ENCODE measurements at places on chromosomes 12 and 14.

- DNase-seq, result no peak
Observed at GRCh38 chr12:77816196-77816595, 14.5 kb upstream of the NAV3 start.

DNA sequence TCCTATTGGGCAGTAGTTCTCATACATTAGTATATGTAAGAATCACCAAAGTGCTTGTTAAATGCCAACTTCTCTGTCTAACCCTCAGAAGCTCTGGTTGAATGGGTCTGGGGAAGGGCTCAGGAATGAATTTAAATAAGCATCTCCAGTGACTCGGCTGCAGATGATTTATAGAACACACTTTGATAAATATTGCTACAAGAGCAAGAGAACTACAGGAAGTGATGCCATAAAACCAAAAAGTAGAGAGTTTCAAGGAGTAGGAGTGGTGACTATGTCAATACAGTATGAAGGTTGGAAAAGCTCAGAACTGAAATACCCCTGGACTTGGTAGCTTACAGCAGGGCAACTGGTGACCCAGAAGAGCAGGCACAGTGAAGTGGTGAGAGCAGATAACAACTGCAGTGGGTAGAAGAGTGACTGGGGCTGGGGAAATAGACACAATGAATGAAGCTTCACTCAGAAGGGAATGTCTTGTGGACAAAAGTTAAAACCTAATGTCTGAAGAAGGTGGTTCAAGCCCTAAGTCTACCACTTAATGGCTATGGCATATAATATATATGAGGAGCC is 8.0 kb upstream of the PLEKHA5 start:
- DNase-seq, result no peak

DNA sequence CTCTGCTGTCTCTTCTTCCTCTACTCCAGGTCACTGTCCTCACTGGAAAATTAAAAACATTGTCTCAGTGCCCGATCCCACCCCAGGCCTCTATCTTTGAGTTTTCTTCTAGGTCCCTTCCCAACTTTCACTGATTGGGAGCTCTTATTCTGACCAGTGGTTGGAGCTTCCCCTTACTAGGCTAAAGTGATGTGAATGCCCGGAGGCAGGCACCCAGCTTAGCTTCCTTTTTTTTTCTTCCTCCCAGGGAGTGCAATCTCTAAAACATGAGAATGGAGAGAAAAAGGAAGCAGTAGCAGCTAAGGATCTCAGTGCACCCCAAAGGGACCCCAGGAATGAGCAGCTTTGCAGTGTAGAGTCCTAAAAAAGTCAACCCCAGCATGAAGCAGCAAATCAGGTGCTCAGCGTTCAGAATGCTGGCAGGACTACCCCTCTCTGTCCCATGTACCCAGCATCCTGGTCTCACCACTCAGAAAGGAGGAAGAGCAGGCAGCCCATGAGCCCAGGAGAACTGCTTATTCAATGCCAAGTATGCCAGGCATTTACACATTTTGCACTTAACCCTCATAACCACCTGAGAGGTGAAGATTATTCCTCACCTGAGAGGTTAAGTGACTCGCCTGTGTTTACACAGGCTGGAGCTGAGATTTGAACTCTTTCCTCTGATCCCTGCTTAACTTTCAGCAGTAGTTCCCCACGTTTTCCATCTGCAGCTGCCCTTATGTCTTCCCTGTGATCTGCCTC is 146.2 kb upstream of the PWP1 start:
- DNase-seq, result no peak

DNA sequence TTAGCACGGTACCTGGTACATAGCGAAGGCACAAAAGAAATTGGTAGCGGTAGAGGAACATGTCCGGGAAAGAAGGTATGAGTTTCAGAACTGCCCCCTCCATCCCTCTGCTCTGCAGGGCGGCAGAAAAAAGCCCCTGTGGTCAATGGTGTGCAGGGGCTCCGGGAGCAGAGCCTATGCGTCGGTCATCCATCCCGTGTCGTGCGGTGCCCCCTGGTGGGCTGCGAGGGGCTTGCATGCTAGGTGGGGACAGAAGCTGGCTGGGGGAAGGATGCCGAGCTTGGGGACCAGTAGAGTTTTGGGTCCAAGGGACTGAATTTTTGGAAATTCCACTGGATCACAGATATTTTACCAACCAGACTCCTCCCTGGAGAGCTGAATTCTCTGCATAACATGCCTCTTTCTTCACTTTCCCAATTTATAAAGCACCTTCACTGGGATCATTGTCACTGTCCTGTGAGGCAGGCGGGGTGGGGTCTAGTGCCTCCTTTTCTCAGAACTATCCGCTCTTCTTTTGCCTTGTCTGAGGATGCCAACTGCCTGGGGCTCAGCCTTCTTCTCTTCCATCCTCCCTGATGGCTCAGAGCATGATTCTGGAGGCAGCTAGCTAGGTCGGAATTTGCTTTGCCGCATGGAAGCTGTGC is 148.7 kb downstream of the SMOC1 start:
- DNase-seq, result no peak

- DNase-seq, result no peak
Observed at GRCh38 chr12:2467447-2468195, 327.1 kb upstream of the FKBP4 start.

GRCh38 chr14:64110802-64111201 is 183.4 kb downstream of the ESR2 start:
- DNase-seq, result no peak

- no peak for DNase-seq
Observed at GRCh38 chr12:89247967-89248366, 104.3 kb downstream of the DUSP6 start.

GRCh38 chr12:100020370-100020769 is 35.6 kb upstream of the ANKS1B start:
- no peak for DNase-seq

GRCh38 chr14:94354638-94355185 is 31.6 kb upstream of the SERPINA6 start:
- DNase-seq, result no peak

- DNase-seq, result no peak
Observed at GRCh38 chr14:105142651-105143450, 25.7 kb downstream of the JAG2 start.

- no peak for DNase-seq
Observed at GRCh38 chr14:51996148-51996746, 6.9 kb downstream of the RTRAF start.

- DNase-seq, result no peak
Observed at GRCh38 chr12:54502485-54502884, 4.9 kb downstream of the NCKAP1L start.

DNA sequence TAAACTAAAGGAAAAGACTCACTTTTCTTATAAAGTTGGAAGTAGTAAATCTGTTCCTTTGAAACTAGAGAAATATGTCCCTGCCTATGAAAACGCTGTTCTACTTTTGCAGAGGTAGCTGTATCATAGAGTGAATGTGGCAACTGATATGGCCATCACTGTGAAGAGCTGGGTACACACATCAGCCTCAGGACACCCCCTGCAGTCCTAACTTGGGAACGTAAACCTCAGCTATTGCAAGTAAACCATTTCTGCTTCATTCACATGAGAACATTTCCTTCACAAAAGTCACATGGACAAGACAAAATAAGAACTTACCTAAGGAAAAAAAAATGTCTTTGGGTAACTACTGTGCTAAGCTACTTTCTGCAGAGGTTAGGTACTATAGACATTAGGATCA is 233.3 kb upstream of the PPFIA2 start:
- no peak for DNase-seq

GRCh38 chr14:50920482-50921230 is 23.6 kb downstream of the PYGL start:
- no peak for DNase-seq

- no peak for DNase-seq
Observed at GRCh38 chr12:81167694-81168093, 89.8 kb downstream of the ACSS3 start.

- DNase-seq, result no peak
Observed at GRCh38 chr12:54340846-54341245, 15.9 kb downstream of the COPZ1 start.

- no peak for DNase-seq
Observed at GRCh38 chr12:7716381-7716780, 5.1 kb downstream of the DPPA3 start.

DNA sequence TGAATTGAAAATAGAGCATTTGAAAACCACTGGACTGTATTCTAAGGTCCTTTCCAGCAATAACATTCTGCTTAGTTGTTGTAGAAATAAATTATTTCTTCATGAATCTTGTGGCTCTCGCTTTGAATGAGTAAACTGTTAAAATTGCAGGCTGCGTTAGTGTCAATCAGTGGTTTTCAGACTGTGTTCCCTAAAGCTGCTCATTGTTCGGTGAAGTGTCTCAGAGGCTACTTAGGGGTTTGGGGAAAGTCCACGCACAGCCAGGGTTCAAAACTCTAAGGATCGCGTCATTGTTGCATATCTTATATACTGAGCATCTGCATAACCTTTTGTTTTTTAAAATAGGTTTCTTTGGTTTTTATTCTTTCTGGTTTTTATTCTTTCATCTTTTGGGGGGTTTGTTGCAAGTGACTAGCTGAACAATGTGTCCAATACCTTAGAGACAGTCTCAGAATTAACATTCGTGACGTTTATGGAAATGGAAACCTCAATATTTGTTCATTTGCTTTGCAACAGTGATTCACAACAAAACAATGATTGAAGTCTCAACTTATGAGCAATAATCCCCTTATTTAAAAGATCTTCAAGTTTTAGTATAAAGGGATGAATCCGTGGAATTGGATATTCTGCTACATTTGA is 108.1 kb downstream of the TTLL5 start:
- DNase-seq, result no peak

DNA sequence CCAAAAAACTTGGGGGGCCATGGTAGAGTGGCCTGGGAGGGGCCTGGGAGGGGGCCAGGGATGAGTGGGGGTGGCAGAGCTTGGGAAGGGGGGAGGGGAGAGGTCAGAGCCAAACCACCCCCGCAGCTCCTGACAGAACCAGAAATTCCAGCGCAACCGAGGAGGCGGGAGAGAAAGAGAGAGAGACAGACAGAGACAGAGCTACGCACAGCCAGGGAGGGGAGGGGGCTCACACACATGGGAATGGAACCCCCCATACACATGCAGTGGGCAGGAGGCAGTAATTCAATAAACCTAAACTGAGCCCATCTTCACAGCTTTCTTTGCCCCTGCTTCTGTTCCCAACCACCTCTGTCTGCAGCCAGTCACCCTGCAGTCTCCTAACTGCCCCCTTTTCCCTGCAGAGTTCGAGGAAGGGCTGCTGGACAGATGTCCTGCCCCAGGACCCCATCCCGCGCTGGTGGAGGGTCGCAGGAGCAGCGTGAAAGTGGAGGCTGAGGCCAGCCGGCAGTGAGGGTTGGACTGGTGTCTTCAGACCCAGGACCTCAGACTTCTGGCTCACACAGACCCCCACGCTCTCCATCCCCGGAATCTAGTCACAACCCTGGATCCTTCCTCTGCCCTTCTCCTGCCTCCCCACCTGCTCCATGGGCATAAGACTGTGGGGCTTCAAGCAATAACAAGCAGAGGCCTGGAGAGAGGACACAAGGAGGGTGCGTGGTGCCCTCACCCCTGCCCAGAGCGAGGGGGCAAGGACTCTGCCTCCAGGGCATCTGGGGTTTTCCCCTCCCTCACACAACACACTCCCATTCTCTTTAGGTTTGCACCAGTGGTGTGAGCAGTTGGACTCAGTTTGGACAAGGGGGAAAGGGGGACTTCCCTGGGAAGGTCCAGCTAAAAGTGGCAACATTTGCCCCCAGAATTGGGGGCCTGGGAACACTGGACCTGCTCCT is 5.6 kb downstream of the NAB2 start:
- DNase-seq, result no peak

DNA sequence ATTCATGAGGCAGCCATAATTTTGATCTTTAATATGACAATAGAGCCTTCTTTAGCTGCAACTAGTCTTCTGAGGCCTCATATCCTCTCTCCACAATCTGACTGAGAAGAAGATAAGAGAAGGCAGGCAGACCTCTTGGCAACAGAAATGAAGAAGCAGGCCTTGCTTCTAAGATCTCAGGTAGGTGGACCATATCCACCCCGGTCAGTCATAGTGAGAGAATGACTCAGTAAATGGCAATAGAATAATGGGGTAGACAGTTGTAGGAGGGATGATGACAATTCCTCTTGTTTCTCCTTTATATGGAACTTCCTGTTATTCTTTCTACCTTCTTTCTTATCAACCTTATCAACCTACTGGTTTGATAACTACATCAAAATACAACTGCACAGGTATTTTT is 246.7 kb upstream of the G2E3 start:
- no peak for DNase-seq

GRCh38 chr12:94690198-94690771 is 39.9 kb upstream of the TMCC3 start:
- DNase-seq, result no peak

DNA sequence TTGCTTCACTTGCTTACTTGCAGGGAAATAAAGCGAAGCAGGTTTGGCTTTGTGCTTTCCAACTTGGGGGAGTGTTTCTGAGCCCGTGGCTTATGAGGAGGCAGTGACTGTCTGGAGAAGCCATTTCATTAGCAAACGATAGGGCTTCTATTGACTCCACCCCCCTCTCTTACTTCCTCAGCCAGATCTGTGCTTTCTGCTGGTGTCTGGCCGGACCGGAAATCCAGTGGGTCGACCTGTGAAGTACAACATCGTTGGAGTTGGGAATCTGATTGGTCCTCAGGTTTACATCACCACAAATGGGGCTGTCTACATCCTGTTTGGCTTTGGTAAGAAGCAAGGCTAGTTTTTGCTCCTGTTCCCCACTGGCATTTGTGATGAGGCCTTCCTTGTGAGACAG is 22.3 kb downstream of the FAM234B start:
- DNase-seq, result no peak

GRCh38 chr14:98131406-98131805 is 1140.6 kb downstream of the BCL11B start:
- no peak for DNase-seq

GRCh38 chr12:1812650-1813302 is 7.6 kb upstream of the LRTM2 start:
- no peak for DNase-seq

GRCh38 chr12:47144769-47145168 is 65.0 kb upstream of the AMIGO2 start:
- DNase-seq, result no peak

- DNase-seq, result peak; percentile 48
Observed at GRCh38 chr14:104677512-104678332, 11.7 kb upstream of the INF2 start.

GRCh38 chr12:81092053-81092452 is 14.2 kb downstream of the ACSS3 start:
- no peak for DNase-seq

DNA sequence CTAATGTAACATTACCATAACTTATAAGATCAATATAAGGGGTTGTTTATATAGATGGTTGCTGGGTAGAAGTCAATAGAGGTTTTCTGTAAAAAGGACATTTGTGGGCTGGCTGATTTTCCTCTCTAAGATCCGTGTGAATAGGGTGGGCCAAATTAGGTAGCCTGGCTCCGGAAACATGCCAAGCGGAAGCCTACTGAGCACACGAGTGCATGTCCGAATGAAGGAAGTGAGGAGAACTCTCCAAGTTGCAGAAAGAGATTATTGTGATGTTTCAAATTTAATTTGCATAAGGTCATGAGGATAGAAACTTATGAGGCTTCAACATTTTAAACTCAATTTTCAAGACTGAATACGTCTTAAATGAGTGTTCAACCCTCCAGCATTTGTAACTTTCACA is 356.7 kb downstream of the SNAPC1 start:
- no peak for DNase-seq

GRCh38 chr12:75315518-75315917 is 14.6 kb downstream of the CAPS2 start:
- DNase-seq, result no peak

GRCh38 chr12:56257491-56258067 is 605 bp downstream of the ANKRD52 start:
- DNase-seq, result no peak

- DNase-seq, result no peak
Observed at GRCh38 chr12:31494455-31494854, 96.5 kb downstream of the DENND5B start.
